H4 (cell line): ENCODE measurements at places on chromosomes 5 and 9.

- DNase-seq: no peak
Measured at GRCh38 chr9:136364942-136365774, 1.6 kb upstream of the DNLZ start.

DNA sequence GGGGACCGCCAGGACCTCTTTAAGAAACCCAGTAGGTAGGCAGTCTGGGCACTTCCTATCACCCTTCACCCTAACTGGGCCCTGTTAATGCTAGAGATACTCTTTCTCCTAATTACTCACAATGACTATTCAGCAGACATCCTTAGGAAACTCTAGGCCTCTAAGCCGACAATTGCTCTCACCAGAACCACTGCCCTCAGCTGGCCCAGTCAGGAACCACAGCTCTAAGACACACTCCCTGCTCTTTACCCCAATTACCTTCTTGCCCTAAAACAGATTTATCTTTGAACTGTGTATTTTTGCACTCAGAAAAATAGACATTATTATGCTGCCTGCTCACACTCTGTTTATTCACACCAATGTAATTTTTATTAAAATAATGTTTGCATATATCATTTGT is 432.6 kb upstream of the SLC30A5 start:
- peak; percentile 29 for DNase-seq

- DNase-seq: peak; percentile 45
Measured at GRCh38 chr9:115058684-115059315, 59.2 kb downstream of the TNC start.

DNA sequence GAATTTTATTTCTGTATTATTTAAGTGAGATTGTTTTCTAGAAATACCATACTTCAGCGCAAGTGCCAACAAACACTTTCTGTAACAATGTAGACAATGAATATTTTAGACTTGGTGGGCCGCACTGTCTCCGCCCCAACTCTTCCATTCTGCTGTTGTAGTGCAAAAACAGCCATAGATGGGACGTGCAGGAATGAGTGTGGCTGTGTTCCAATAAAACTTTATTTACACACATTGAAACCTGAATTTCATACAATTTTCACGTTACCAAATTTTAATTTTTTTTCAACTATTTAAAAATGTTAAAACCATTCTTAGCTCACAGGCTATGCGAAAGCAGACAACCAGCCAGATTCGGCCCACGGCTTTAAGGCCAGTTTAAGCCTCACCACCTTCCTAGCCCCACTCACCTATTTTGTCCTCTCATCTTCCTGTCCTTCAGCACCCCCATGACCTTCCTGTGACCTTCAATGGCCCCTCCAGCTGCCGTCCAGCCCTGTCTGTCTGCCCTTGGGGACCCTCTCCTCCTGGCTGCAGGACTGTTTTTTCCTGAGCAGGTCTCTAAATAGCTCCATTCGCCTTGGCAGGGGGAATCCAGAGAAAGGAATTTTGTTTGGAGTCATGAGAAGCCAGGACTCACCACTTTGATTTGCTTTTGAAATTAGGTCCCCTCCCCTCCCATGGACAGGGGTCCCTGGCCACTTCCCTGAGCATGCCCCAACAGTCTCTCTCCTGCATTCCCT is 11.2 kb upstream of the ANXA6 start:
- DNase-seq: no peak

- DNase-seq: no peak
Measured at GRCh38 chr9:93594041-93594756, 17.8 kb downstream of the PHF2 start.

GRCh38 chr9:80175286-80176150 is 603.8 kb downstream of the TLE4 start:
- DNase-seq: peak; percentile 35

GRCh38 chr9:115804206-115804605 is 349.4 kb upstream of the PAPPA start:
- DNase-seq: no peak
